ENCODE measurements at places on chromosomes 2 and 18.

- DNase-seq: no peak
These were observed 33.9 kb upstream of the BMP10 start for GRCh38 chr2:68905116-68905515.

DNA sequence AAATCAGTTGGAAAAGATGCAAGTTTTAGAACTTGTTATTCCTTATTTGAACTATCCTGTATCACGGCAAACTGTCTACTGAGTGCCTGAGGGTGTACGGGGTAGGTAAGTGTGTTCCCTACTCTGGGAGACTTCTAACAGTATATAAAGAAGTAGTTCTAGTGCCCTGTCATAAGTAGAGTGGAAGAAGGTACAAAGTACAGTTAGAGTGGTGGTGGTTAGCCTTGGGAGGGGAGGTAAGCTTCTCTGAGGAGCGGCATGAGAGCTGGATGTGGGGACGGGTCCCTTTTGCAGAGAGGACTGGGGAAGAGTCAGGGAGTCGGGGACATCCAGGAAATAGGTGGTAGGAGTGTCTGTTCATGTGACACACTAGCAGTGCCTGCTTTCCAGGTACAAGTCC is 48.5 kb downstream of the DGKD start:
- no peak for DNase-seq

GRCh38 chr2:203756161-203756560 is 49.7 kb downstream of the CD28 start:
- DNase-seq: no peak

- no peak for DNase-seq
These were observed 230.2 kb upstream of the ZC3H15 start for GRCh38 chr2:186255823-186256222.

GRCh38 chr2:7819316-7819715 is 862.5 kb upstream of the ID2 start:
- no peak for DNase-seq

GRCh38 chr2:178197791-178198190 is 3.5 kb downstream of the OSBPL6 start:
- DNase-seq: no peak

DNA sequence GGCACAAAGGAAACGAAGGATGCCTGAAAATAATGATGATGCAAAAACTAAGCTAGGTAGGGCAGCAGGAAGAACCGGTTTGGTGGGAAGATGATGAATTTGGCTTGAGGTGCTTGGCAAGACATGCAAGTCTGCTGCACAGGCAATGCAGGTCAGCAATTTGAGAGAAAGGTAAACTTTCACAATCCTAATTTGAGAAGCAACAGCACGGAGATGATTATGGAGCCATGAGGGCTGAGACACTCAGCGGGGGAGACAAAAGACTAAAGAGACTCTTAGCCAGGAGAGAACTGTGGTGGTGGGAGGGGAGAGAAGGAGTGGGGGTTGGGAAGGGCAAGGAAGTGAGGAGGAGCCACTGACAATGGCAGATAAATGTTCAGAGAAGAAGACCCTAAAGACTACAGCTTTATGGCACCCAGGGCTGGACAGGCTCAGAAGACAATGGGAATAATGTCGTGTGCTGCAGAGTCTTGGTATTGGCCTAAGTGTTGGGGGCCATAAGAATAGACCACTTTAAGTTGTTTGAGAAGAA is 19.4 kb upstream of the RNF149 start:
- no peak for DNase-seq

DNA sequence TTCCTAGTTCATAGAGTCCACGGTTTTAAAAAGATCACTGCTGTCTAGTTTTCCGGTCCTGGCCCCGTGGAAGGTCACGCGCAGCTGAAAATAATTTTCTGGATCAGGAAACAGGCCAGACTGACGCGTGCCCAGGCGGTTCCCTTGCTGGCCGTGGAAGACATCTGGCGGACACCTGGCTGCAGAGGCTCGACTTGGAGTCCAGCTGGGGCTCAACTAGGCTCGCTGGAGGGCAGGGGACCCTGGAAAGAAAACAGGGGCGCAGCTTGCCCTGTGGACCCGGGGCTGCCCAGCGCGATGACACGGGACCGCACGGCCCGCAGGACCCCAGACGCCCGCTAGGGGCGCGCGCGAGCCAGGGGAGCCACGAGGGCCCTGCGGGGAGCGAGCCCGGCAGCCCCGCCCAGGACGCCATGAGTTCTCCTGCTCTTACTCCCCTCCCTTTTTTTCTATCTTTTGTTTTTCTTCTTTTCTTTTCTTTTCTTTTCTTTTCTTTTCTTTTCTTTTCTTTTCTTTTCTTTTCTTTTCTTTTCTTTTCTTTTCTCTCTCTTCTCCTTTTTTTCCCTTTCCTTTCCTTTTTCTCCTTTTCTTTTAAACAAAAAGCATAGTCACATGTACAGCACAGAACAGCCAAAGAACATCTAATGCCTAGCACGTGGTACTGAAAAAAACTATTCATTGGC is 43.2 kb upstream of the UBE2F start:
- peak; percentile 45 for DNase-seq

DNA sequence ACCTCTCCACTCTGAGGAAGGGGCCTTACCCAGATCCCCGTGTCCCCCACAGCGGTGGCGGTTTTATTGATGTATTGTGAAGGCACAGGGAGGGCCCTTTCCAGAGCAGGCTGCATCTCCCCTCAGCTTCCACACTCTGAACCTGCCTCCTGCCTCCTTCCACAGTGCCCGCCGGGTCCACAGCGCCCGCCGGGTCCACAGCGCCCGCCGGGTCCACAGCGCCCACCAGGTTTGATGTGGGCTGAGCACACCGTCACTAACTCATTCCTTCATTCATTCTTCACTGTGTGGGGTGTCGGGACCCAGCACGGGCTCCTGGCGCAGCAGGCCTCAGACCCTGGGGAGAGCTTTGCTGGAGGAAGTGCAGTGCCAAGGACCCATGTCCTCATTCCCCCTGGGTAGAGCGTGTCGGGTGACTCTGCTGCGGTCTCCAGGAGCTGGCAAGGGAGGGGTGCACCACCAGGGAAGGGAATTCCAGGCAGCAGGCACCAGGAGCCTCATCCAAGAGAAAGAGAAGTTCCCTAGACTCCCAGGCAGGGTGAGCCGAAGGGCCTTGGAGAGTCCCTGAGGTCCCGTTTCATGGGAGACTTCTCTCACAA is 57.1 kb downstream of the HPCAL1 start:
- no peak for DNase-seq

DNA sequence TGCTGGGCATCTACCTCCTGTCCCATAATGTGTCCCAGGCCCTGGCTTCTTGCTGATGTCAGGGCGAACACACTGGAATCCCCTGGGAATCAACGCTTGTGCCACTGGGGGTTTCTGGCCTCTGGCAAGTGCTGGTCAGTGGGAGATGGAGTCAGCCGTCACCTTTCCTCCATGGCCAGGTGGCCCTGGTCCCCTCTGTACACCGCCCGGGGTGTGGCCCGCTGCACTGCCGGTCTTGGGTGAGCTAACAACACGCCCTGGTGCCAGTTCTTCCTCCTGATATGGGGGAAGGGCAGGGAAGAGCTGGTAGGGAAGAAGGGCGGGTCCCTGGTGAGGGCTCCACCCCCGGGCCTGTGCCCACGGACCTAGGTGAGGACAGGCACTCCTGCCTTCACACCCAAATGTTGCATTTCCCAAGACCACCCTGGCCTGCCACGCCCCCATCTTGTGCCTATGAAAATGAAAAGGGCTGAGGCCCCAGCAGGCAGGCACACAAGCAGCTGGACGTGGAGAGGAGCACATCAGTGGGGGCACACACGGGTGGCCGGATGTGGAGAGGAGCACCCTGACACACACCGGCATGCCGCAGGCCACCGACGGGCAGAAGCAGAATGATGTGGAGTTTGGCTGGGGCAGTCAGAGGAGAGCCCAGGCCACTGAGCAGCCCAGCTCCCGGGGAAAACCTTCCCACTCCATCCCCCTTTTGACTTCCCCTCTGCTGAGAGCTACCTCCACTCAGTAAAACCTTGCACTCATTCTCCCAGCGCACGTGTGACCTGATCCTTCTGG is 140.5 kb downstream of the ASB1 start:
- no peak for DNase-seq

GRCh38 chr2:47299555-47299954 is 103.4 kb upstream of the MSH2 start:
- DNase-seq: no peak

DNA sequence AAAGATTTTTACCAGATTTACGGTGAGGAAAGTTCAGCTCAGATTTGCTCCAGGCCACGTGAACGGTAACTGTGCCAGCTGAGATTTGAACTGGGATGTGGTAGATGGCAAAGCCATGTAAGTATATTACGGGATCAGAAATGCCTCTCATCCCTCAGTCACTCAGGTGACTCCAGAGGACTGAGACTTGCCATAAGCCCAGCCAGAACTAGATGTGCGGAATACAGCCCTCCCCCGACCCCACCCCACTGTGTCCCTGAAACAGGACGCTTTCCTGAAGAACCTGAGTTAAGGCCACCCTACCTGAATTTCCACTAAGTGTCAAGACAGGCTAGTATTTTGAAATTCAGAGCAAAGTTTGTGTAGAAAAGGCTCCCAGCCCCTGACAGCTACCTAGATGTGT is 1.3 kb upstream of the FHL2 start:
- no peak for DNase-seq

GRCh38 chr2:240871071-240871958 is 2.7 kb downstream of the AGXT start:
- no peak for DNase-seq

DNA sequence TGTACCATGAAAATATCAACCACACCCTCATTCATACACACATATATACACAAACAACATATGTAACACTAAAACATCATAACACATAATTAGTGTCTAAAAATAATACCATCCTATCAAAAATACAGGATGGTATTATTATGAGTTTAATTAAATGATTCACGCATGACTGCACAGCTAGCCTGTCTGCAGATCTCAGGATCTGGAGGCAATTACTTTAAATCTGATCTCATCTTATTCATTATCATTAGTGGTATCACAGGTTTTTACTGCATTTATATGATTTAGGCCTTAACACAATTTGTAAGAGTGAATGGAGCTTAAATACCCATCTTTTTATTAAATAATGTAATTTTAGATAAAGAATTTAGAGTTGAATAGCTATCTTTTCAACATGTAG is 443.4 kb upstream of the LINC00305 start:
- DNase-seq: no peak
